ENCODE measurements at places on chromosomes 1 and 21.

DNA sequence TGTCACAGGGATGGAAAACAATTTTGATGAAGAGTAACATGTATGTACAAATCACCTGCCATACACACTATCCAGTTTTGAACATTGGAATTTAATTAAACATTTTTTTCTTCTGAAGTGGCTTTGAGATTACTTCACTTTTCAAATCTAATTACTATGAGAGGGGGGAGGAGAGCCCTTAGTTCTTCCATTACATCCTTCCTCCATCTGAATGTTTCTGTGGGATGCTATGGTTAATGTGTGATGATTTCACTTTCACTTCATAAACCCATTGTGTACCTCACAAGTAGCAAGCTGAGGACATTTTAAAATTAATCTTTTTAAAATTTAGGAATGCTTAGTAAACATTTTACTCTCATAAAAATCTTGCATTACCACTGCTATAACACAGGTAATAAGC lies 156.9 kb downstream of the RUNX1 start:
- no peak for DNase-seq

GRCh38 chr21:33198346-33199099 lies 31.2 kb upstream of the IFNAR2 start:
- DNase-seq, result peak; percentile 75

GRCh38 chr1:176374967-176375569 lies 87.9 kb upstream of the PAPPA2 start:
- peak; percentile 77 for DNase-seq

- DNase-seq, result no peak
Observed at GRCh38 chr1:42670425-42670824, 11.8 kb upstream of the YBX1 start.

DNA sequence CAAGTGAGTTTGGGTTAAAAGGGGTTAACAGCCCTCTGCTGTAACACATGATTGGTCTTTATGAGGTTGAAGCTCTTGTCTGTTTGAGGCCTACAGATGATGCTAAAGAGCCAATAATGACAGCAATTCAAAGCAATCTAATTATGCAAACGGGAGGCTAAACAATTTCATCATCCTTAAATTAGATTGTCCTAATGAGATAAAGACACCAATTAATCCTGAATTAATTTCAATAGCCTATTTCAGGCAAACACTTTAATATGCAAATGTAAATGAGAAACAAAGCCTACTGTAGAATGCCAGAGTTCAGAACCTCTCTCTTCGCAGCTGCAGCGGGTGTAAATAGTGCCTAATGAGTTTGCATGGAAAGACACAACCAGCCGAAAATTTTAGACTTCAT lies 504.7 kb upstream of the PBX1 start:
- no peak for DNase-seq

DNA sequence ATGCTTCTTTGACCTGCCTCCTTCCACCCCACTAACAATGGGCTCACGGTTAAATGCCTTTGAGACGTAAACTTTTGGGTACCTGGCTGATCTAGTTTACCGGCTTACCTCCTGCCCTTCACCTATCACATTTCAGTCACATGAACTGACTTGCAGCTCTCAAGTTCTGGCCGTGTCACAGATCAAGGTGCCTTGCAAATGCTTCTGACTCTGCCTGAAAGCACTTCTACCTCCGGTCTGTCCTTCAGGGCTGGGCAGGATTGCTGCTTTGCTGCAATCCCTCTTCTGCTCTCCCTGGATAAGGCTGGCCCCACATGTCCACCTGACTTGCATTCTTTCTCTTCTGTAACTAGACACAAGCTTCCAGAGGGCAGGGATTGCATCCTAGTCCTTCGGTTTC lies 69.0 kb downstream of the GRIK1 start:
- DNase-seq, result no peak

- DNase-seq, result no peak
Observed at GRCh38 chr1:162677607-162678371, 45.5 kb downstream of the DDR2 start.

- no peak for DNase-seq
Observed at GRCh38 chr1:240475832-240476231, 136.1 kb downstream of the GREM2 start.

DNA sequence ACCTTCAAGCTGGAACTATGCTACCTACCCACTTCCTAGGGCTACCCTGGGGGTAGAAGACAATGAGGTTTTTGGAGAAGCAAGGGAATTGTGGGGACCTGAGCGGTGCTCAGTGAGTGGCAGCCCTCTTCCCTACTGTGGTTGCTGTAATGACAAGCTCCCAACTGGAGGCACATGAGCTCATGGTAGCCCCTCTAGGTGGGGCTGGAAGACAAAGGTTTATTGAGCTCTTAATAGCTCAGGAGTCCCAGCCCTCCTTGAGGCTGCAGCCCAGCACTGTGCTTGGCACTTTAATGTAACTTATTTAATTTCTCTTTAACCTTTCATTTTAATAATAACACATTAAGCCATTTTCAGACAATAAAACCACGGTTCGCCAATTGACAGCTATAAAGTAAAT lies 528.9 kb downstream of the OMA1 start:
- no peak for DNase-seq

DNA sequence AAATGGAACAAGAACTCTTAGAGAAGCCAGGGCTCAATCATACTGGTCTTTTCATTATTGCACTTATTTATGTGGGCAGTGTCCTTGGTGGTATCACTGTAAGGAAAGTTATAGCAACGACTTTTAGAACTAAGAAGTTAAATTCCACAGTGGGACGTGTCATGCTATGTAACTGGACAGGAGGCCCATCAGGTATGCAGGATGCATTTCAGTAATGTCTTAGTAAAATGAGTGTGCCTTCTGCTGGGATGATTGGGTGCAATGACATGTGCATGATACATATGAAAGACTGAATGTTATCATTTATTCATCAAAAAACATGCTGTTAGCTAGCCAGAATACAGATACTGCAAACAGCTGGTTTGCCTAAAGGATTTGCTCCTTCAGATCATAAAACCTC lies 6.9 kb upstream of the ATP1B1 start:
- no peak for DNase-seq

DNA sequence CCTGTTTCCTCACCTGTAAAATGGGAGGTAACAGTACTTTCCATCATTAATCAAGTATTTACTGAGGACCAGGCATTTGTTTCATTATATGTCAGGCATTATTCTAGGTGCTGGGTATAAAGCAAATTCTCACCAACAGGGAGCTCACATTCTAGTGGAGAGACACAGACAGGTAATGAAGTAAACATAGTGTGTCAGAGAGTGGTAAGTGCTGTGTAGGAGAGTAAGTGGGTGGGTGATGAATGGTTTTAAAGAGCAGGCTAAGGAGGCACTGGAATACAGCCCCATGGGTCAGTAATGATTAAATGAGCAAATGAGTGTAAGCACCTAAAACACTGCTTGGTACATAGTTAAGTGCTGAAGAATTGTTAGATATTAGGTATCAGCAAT lies 60.4 kb downstream of the DNTTIP2 start:
- no peak for DNase-seq

DNA sequence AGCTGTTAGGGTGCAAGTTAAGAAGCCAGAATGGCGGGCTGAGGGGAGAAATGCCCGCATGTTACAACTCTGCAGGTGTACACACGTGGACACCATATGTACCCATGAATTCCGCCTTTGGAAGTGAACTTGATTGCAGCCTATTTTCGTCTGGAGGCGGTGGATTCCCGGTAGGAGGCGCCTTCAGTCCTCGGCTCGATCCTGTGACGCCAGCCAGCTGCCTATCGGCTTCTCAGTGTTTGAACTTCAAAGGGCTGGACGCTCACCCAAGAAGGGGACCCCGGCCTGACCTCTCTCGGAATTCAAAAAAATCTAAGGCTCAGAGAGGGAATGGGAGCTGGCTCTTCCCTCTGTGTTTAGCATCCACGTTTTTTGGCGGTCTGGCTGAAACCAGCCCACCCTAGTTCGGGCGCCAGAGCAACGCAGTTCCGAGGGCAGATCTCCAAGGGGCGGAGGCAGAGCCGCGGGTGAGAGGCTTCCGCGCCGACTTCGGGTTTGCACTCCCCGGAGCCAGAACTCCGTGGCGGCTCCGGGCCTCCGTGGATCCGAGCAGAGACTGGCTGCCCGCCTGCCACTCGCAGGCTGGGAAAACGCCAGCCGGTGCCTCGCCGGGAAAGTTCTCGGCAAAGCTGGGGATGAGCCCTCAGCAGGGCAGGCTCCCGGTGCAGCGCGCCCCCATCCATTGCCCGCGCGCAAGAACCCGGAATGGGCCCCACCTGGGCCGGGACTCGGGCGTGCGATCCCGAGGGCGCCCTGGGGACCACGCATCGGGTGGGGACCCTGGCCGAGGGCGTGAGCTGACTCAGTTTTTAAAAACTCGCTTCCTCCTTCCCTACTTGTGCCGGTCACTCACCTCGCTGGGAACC lies 996 bp upstream of the TMEM51 start:
- peak; percentile 87 for DNase-seq

DNA sequence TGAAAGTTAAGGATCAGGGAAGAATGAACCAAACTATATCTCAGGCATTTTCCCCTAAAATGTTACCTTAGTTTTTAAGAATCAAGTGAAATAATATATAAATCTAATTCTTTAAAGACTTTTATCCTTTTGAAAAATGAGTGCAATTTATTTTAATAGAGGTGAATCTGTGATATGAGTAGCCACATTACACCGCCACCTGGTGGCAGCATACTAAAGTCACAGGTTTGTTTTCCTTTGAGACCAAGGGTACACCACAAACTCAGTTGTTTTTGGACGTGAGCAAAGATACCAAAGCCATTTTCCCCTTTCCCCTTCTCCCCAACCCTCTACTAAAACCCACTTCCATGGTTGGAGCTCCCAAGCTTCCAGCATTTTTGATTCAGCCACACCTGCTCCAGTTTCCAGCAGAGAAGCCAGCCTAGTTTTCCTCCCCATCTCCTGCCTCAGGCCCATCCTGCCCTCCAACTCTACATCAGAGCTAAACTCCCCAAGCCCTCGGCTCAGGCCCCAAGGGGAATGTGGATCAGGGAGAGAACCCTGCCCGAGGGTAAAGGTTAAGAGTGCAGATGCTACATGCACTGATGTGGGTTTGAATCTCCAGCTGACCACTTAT lies 22.9 kb upstream of the LDLRAP1 start:
- peak; percentile 69 for DNase-seq

- no peak for DNase-seq
Observed at GRCh38 chr1:223621312-223621734, 44.2 kb downstream of the CAPN8 start.

GRCh38 chr1:230798491-230798890 lies 51.3 kb downstream of the CAPN9 start:
- DNase-seq, result no peak

DNA sequence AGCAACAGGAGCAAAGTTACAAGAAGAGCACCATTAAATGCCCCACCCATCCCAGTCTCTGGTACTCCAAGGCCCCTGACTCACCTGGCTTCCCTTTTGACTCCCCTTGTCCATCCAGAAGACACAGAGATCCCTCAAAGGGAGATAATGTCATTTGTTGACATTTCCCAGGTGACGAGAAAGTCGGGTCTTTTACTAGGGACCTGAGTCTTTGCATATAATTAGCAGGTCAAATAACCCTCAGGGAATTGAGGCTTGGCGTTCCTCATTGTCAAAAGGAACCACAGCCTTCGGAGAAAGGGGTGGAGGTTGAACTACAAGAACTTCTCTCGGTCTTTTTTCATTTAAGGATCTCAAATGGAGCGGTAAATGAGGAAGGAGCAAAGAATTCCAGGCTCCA lies 133.2 kb downstream of the PROX1 start:
- no peak for DNase-seq

DNA sequence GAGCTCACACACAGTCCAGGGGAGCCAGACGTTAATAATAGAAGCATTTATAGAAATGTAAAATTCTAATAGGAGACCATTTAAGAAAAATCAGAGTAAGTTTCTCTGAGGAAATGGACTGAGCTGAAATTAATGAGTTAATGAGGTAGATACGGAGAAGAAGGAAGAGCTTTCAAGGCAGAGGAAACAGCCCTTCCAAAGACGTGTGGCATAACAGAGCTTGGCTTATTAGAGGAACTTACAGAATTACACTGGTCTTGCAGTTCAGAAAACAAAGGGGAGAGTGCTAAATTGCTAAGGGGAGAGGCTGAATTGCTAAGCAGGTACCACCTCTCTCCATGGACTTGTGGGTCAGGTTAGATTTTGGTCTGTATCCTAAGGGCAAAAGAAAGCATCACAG lies 8.2 kb upstream of the PIGK start:
- DNase-seq, result no peak

DNA sequence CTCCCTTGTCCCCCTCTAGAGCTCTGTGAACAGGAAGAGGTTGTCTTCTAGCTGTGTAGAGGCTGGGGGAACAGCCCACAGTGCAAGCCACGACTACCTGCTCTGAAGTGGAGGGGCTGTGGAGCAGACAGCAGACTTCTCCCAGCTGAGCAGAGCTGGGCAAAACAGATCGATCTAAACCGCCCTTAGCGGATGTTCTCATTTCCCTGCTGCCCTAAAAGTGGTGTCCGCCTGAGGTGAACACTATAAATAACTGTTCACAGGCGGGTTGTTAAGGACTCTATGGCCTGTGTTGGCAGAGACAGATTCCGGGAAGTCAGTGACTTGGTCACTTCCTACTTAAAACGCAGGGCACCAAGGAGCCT lies 203.2 kb downstream of the RHOU start:
- DNase-seq, result no peak

GRCh38 chr1:113991467-113991997 lies 12.3 kb downstream of the OLFML3 start:
- no peak for DNase-seq

DNA sequence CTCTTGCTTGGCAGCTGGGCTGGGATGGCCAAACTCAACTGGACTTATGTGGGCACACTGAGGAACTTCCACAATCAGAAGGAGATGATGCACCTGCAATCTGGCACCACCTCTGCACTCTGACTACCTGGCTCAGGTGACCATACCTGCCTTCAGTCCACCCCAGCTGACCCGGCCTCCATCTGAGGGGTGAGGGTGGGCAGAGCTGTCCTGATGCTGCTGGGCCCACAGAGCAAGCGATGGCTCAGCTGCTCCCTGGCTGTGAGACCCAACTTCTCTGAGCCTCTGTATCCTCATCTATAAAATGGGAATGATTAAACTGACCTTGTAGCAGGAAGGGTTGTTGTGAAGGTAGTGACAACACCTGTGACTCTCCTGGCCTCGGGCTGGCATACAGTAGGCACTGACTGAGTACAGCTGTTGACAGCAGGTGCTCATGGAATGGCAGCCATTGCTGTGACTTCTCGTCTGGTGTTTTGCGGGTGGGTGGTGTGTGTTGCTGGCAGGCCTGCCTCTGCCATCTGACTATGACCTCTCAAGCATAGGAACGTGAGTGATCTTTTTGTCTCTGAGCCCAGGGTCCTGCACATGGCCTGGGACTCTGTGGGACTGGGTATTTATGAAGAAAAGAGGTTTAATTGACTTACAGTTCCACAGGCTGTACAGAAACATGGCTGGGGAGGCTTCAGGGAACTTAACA lies 438.5 kb downstream of the PTPRU start:
- DNase-seq, result no peak

Measured in Right ventricle myocardium superior (tissue), 1 donor.